NCI-H1105 treated with DMSO at 0.1 percent for 48 hours (cell line): ENCODE measurements at places on chromosomes 11 and 22.

- DNase-seq = no peak
These were observed 2.8 kb upstream of the OAF start for GRCh38 chr11:120208001-120208441.

GRCh38 chr11:125211191-125211947 is 46.8 kb downstream of the PKNOX2 start:
- no peak for DNase-seq

GRCh38 chr11:118699506-118700220 is 20.2 kb upstream of the TREH start:
- DNase-seq = no peak

- DNase-seq = no peak
These were observed 317 bp downstream of the BDNF start for GRCh38 chr11:27699926-27700350.

DNA sequence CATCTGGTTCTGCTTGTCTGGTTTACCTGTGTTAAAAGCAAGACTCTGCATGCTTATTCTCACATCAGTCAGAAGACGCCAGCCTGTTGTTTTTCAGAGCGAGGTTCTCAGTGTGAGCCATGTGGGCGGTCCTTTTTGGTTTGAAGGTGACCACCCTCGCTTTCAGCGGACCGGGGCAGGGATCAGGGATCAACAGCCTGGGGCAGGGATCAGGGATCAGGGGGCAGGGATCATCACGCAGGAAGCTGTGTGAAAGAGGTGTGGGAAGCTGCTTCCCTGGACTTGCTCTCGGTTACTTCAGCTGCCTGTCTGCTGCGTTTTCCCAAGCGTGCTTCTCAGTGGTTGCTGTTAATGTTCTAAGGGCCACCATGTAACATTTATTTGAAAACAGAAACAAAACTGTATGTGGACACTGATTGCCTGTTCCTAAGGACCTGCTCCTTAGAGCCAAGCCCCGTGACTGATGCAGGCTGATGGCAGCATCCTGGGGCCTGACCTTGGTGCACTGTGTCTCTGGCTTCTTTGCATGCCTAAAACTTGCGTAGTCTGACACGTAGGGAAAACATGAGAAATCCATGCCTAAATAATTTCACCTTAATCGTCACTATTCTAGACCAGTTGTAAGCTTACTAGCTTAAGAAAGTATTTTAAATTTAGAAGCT is 146.9 kb downstream of the ATXN10 start:
- DNase-seq = no peak

GRCh38 chr11:59857439-59858434 is 8.6 kb downstream of the TCN1 start:
- no peak for DNase-seq

- no peak for DNase-seq
These were observed 321.6 kb downstream of the GRM5 start for GRCh38 chr11:88744140-88744539.

DNA sequence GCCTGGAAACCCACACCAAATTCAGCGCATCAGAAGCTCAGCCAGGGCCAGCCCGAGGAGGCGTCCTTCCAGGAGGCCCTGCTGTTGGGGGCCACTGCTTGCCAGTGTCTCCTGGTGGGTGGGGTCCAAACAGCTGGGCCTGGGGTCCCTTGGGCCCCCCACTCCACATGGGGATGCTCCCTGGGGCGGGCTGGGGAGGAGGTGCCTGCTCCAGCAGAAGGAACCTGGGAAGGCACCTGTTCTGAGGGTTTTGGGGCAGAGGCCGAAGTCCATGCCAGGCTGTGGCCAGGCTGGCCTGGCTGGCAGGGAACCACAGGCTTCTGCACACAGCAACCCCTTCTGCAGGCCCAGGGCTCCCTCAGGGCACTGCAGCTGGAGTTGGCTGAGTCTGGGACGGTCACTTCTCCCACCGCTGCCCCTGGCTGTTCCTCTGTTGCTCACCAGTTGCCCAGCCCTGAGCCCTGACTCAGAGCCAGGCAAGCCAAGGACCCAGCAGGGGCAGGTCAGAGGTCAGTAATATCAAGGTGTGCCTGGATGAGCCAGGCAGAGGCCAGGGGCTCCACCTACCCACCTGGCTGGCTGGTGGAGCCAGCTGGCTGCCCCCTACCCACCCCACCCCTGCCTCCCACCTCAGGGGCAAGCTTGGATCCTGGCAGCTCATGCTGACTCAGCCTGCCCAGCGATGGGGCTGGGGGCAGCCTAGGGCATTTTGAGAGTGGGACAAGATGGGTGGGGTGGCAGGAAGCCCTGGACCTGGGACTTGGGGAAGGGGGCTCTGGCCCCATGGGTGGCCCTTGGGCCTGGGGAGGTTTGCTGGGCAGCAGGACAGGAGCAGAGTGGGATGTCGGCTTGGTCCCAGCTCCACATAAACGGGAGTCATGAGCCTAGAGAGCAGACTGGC is 12.0 kb upstream of the PHLDA2 start:
- no peak for DNase-seq

- DNase-seq = peak; percentile 72
These were observed 351.4 kb downstream of the ETS1 start for GRCh38 chr11:128235958-128236357.

- no peak for DNase-seq
These were observed 12.3 kb upstream of the ASRGL1 start for GRCh38 chr11:62324731-62325556.

GRCh38 chr11:20488352-20488751 is 100.8 kb downstream of the PRMT3 start:
- DNase-seq = peak; percentile 98

GRCh38 chr11:121656328-121657090 is 203.7 kb upstream of the SORL1-AS1 start:
- DNase-seq = no peak

DNA sequence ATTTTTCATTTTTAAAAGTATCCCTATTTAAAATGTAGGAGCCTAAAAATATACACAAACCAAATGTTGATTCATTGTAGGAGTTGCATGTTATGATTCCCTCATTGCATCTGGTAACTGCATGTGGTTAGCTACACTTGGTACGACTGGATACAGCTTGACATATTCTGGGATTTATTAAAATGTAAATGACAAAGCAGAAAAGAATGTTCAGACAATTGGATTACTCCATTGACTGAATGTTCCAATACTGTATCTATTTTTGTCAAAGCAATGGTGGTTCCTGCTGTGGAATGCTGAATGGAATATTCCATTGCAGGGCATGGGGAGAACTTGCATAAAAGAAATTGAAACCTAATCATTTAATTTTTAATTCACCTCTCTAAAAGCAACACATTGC is 30.8 kb downstream of the BLID start:
- no peak for DNase-seq

DNA sequence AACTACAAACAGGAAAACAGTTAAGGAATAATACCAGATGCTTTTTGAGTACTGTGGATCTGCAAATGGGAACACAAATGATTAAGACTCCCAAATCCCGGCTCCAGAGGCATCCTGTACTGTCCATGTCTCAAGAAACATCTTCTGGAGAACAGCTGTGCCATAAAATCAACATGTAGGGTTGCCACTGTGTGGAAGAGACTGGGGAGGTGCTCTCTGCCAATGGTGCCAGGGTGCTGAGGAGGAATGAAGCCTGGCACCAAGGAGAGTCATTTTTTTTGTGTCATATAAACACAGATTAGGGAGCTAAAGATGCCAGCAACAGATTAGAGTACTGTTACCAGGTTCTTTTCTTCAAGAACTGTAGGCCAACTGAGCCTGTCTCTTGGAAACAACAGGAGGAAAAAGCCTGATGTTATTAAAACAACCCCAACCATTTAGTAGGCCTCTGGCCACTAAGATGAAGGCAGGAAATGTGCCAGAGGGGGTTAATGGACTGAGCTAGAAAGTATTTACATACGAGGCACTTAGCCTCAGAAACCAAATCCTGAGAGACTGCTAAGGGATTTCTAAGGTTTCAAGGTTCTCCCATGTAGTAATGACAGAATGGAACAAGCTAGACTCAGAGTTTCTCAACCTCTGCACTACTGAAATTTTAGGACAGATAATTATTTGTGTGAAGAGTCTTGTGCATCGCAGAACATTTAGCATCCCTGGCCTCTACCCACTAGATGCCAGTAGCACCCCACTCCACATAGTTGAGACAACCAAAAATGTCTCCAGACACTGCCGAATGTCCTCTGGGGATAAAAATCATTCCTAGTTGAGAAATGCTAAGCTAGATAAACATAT is 54.6 kb upstream of the CHRM4 start:
- DNase-seq = no peak

DNA sequence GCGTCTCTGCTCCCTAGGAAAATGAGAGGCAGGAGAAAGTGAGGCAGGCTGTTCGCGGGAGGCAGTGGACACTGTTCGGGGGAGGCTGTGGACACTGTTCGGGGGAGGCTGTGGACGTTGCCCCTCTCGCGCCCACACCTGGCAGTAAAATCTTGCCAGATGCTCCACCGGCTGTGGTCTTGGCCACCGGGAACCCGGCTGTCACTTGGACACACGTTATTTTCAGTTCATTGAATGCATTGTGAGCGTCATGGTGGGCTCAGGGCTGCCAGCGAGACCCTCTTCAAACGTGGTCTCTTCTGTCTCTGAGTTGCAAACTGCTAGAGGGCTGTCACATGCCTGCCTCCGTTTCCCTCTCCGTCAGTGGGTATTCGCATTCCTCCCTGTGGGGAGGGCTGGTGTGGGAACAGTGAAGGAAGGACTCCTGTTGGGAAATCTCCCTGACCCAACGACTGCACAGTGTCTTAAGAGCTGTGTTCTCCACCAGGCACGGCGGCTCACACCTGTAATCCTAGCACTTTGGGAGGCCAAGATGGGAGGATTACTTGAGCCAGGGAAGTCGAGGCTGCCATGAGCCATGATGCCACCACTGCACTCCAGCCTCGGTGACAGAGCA is 1.4 kb downstream of the PRR5 start:
- DNase-seq = no peak

DNA sequence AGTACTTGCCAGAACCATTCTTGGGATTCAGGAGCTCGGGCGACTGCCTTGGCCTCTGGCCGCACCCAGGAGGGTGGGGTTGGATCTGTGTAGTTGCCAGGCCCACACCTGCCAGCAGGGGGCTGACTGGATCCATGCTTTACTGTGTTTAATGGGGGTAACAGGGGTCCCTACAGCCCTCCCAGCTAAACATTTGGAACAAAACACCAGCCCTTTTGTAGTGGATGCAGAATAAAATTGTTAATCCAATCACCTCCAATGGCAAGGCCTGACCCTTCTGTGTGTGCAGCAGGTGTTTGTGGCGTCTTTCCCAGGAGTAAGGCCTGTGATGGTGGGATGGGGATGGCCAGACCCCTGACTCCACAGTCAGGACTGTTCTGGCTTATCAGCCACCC is 22.5 kb downstream of the SUN2 start:
- peak; percentile 48 for DNase-seq

- no peak for DNase-seq
These were observed 120.4 kb downstream of the SEZ6L start for GRCh38 chr22:26289611-26290101.

- DNase-seq = peak; percentile 93
These were observed 14.6 kb upstream of the TEF start for GRCh38 chr22:41367039-41367679.

GRCh38 chr11:65432100-65432650 is 9.6 kb downstream of the NEAT1 start:
- DNase-seq = no peak

- DNase-seq = no peak
These were observed 101.5 kb downstream of the ST3GAL4 start for GRCh38 chr11:126456783-126457542.

DNA sequence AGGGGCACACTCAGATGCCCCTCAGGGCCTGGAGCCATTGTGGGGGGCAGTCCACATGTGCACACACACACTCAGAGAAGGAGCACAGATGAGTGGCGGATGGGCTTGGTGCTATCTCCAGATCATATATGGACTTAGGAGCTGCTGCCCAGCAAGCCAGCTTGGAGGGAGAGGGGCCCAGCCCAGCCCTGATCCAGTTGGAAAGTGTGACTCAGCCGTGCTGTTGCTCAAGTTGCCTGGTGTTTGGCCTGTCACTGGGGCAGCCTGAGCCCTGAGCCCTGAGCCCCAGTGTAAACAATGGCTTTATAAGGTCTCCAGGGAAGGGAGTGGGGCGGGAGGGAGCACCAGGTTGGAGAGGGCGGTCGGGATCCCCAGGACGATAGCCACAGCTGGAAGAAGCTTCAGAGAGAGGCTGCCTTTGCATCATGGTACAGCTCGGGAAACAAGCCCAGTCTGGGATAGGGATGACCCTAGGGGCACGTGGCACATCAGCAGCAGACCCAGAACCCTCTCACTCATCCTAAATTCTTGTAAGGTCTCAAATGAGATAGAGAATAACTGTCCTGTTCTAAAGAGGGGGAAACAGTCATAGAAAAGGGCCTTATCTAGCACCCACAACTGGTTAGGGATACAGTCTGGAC is 4.8 kb downstream of the SELENOM start:
- no peak for DNase-seq

DNA sequence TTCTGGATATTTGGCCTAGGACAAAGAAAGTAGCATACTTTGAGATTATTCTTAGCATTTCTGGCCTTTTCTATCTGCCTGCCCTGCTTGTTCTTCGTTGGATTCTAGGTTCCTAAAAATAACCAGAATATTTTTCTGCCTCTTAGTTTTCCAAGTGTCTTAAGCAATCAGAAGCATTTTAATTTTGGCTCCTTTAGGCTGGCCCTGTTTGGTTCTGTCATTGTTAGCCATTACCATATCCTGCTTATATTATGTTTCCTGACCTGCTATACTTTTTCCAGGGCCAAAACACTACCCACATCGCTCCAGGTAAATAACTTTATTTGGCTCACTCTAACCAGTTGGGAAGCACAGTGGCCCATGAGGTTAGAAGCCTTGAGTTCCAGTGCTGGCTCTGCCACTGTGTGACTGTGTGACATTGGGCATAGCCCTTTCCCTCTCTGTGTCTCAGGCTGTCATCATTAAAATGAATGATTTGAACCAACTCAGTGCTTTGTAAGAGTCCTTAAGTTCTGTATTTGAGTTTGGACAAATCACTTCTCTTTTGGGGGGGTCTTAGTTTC is 91.1 kb downstream of the STIM1 start:
- DNase-seq = no peak

- DNase-seq = no peak
These were observed 1127.5 kb downstream of the BRD1 start for GRCh38 chr22:48700180-48700565.

DNA sequence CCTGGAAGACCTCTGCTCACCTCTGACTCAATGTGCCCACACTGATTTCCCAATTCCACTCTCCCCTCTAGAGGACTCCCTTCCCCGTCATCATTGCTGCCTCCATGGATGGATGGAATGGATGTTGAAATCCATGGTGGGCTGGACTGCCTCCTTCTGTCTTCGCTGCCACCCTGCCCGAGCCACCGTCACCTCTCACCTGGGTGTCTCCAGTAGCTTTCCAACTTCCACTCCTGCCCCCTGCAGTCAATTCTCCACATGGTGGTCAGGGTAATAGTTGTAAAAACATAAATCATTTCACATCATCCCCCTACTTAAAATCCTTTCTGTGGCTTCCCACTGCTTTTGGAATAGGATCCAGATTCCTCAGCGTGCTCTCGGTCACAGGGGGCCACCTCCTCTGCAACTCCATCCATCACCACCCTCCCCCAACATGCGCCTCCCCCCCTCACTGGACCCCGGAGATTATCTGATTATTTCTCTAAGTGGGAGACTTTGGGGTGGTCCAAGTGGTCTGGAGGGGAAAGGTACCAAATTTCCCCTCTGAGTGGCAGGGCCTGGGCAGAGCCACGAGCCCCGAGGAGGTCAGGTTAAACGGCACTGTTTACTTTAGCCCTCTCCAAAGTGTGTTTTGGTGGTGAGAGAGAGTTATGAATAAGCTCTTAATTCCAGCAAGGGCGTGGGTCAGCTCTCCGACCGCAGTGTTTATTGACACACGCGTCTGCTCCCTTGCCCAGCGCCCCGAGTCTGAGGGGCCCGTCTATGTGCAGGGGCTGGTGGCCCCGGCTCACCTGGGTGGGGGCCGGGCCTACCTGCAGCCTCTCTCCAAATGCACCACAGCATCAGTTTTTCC is 313.7 kb downstream of the MN1 start:
- no peak for DNase-seq

GRCh38 chr11:77441426-77441825 is 32.5 kb downstream of the PAK1 start:
- DNase-seq = no peak
